ENCODE measurements at places on chromosomes 4 and X. TPM values are rescaled to one million over a fixed set of nuclear protein-coding genes. Genes with fewer than 3 reads are reported as not detected.

DNA sequence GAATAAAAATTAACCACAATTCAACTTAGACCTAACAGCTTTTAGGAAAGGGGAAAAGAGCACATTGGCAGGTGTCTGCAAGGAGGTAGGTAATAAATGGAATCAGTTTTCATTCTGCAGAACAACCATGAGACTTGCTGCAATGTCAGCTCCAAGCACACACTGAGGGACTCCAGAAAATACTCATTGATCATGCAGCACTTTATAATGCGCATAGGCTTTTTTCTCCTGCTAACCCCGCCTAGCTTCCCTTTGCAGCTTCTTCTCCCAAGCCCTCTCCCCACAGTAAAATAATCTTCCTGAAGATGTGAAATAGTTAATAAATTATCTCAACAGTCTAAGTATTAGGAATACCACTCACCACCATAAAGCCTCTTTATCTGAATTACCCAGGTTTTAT, 36.9 kb downstream of the ANKRD17 start:
- no peak for DNase-seq

DNA sequence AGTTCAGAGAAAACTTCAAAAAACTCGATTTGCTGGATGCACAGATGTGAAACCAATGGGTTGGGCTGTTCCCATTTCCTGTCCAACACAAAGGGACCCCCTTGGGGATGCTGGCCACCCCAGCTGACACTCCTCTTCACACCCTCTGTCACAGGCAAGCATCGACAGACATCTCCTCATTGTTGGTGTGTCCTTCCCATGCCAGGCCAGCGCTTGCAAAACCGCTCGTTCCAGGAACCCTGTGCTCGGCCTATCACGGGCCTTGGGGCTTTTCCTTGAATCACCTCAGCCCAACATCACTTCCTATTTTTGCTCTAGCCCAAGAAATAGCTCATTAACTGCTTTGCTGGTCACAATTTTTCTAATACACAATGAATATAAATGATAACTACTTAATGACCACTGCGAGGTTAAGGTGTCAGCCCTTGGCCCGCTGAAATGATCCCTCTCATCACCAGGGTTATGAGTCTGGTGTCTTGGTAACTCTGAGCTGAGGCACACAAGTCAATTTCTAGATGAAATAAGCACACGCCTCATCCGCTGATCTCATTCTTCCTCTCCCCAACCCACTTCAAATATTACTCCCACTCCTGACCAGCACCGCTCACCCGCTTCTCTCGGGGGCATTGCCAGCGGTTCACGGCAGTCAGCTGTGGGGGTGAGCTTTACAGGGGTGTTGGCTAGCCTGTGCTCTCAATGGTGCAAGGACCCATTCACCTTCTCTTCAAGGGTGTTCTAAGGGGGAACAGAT, 32.3 kb downstream of the BCOR start:
- DNase-seq: peak; percentile 50

The FAM236A gene
- total RNA-seq: not detected

The FRMPD3 gene
- total RNA-seq: not detected

Data from activated CD8-positive, alpha-beta T cell treated with anti-CD3 and anti-CD28 coated beads, Interleukin-2, amount 10 ng/mL, durations not matched to agents 7 days and 5 days (primary cell).